ENCODE measurements at places on chromosomes 7 and 10.

GRCh38 chr7:70640266-70640833, 491.6 kb upstream of the GALNT17 start:
- no peak for DNase-seq

GRCh38 chr10:100895896-100896295, 16.9 kb upstream of the SLF2 start:
- DNase-seq: no peak

- DNase-seq: no peak
These were observed 659.0 kb upstream of the FZD8 start for GRCh38 chr10:36301139-36301538.

DNA sequence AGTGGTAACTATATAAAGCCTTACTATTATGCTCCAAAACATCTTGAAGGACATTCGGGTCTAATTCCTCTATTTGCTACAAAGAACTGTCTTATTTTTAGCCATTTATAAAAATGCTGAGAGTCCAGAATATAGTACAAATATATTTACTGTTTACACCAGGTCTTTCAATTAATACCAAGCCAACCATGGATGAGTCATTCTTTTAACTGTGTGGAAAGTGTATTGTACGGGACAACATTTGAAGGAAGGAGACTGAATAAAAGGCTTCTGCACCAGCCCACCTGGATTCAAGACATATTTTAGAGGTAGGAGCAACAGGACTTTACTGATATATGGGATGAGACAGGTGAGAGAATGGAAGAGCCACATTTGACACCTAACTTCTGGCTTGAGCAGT, 35.4 kb downstream of the MASTL start:
- no peak for DNase-seq

- no peak for DNase-seq
These were observed 265.7 kb upstream of the MAGI2 start for GRCh38 chr7:79719216-79719615.

- no peak for DNase-seq
These were observed 69.9 kb downstream of the HYCC1 start for GRCh38 chr7:22944022-22944421.

DNA sequence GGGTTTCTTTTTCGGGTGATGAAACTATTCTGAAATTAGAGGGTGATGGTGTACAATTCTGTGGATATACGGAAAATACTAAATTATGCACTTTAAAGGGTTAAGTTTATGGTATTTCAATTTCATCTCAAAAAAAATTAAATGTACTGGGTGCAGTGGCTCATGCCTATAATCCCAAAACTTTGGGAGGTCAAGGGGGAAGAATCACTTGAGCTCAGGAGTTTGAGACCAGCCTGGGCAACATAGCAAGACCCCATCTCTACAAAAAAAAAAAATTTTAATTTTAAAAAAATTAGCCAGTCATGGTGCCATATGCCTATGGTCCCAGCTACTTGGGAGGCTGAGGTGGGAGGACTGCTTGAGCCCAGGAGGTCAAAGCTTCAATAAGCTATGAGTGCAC, 57.0 kb downstream of the SMURF1 start:
- no peak for DNase-seq

- no peak for DNase-seq
These were observed 13.1 kb downstream of the RBP3 start for GRCh38 chr10:47361293-47361692.

DNA sequence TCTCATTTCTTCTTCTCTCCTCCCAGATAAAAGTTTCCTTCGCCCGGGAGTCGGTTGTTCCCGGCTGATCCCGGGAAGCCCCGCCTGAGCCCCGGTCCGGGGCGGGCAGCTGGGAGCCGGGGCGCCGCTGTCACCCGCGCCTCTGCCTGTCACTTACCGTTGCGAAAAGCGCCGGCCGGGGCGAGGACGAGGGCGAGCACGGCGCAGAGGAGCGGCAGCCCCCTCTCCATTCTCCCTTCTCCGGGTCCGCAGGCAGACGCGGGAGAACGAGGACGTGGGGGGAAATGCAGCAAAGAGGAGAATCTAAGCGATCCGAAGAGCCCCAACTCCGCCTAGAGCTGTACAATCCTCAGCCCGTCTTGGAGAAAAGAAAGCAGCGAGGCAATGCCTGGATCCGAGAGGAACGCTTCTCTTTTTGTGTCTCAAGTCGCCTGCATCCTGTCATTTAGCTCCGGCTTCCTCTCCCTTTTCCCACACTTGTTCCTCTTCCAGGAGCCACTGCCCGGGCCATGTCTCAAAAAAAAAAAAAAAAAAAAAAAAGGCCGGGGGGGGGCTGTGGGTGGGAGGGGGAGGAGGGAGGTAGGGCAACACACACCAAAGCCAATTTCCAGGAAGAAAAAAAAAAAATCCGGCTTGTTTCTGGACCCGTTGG, at the start of gene NRP1:
NRP1 (minus strand) TSS at position 515 of the 652 bp plus-strand sequence; CDS start at position 230, 285 bp downstream.
- no peak for DNase-seq

GRCh38 chr7:25662841-25663800, 434.8 kb upstream of the NPVF start:
- DNase-seq: no peak

DNA sequence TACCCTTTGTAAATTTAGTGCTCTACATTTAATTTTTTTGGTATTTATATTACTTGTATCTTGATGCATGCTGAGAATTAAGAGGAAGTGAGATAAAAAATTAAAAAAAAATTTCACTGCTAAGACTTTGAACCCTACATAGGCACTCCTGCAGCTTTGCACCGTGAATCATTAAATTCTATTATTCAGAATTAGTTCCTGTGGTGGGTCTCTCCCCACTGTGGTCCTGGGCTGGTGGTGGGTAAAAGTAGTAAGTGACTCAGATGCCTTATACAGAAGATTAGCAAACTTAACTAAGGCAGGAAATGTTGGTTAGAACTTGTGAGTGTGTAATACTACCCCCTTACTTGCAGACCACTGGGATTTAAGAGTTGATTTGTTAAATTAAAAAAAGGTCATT, 72.6 kb downstream of the AP3M1 start:
- DNase-seq: no peak

DNA sequence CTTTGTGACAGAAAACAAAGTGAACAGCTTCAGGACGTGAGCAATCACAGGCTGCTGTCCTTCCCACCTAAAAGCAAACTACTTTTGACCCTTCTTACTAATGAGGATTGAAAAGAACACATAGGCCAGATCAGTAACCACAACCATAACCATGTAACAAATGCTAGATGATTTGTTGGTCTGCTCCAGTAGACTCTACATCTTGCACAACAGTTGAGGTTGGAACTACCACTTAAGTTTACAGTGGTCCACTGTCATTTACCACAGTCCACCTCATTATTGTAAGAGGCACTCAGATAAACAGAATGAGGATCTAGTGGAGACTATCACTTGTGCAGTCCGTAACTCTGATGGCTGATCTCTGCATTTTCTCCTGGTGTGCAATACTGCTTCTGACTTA, 27.8 kb downstream of the NET1 start:
- DNase-seq: no peak

- DNase-seq: no peak
These were observed 38.8 kb upstream of the ZMYND11 start for GRCh38 chr10:96466-96865.

- DNase-seq: no peak
These were observed 103.6 kb downstream of the AHR start for GRCh38 chr7:17401791-17402627.

DNA sequence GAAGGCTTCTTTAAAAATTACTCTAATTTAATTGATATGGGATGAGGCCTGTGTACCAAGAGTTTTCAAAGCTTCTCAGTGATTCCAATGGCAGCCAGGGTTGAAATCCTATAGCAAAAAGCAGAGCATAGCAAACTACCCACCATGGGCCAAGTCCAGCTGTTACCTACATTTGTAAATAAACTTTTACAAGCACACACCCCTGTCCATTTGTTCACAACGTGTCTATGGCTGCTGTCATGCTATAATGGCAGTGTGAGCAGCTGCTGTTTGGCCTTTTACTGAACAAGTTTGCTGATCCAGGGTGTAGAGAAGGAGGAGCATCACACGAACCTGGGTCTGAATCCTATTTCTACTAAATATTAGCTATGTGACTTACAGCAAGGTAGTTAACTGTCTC, 50.0 kb downstream of the NPY start:
- no peak for DNase-seq

- no peak for DNase-seq
These were observed 878.5 kb downstream of the LRMDA start for GRCh38 chr10:76309741-76310587.

DNA sequence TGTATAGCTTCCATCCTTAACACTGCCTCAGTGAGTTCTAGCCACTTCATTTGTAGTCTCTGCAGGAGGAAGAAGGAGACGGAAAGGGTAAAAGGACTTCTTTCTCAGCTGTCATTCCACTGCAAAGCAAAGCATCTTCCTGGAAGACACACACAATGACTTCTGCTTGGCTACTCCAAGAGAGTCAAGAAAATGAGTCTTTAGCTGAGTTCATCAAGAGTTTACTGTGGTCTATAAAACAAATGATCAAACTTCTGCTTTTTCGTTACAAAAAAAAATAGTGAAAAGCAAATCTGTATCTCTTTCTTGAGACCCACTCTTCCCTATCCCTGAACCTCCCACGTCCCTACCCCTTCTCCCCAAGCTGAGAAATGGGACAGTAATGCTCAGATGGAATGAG, 205.0 kb upstream of the AHR start:
- DNase-seq: no peak

DNA sequence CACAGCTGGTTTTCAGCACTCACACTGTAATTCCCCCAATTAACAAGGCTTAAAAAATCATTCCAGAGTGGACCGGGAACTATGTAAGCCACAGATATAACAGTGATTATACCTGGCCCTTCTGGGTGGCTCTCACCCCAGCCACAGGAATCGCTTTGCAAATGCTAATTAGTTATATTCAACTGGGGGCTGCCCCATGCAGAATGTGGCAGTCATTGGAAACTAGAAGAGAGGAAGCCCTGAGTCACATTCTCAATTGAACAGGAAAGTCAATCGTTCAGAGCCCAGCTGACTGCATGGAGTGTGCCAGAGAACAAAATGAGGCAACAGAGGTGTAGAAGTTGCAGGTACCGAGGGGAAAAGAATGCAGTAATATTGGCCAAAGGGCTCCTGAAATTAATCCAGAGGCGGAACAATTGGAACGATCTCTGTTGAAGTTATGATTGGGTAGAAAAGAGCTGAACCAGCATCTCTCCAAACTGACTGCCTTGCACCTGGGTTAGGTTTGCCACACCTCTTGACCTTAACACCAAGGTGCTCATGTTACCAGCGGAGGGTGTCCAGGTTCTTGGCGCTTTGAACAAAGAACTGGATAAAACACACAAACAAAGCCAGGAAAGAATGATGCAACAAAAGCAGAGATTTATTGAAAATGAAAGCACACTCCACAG, 909.7 kb upstream of the AUTS2 start:
- DNase-seq: no peak

- DNase-seq: no peak
These were observed 3.1 kb upstream of the MRC1 start for GRCh38 chr10:17805921-17806577.

- DNase-seq: no peak
These were observed 113.1 kb upstream of the IGFBP3 start for GRCh38 chr7:46034056-46034768.

DNA sequence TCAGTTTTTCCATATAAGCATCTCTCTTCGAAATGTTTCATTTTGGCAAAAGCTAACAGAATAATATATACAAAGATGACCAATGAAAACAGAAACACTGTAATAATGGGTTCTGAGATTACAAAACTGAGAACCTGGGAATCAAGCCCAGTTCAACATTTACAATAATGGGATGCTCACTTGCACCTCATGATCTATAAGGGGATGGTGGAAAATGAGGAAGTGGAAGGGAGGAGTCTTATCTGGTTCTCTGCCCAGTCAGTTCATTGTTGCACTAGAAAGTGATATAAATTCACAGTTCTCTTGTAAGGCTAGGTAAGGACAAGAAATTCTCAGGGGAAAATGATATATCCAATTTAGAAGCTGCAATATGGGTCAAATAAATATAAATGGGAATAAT, 31.7 kb upstream of the RHOBTB1 start:
- DNase-seq: no peak

DNA sequence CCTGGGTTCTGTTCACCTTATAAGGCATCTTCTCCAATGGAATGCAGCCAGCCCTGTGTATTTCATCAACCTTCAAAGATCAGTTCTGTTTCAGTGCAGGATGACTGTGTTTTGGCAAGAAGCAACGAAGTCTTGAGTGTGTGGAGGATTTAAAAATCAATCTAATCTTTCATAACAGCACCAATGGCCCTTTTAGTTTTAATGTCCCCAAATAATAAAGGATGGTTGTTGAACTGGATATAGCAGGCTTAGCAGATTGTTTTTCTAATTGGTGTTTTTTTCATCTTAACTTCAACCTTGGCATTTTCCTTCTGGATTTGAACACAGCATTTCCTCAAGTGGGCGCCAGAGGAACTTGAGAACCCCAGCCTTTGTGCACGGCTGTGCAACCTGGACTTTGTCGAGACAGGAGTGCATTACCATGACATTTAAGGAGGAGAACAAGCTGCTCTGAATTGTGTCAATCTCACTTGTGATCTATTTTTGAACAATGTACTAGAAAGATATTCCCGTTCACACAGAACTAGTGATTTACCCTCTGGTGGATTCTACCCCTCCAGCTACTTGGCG, 313.3 kb upstream of the AKR1E2 start:
- DNase-seq: no peak

- no peak for DNase-seq
These were observed 24.5 kb upstream of the RHEB start for GRCh38 chr7:151544183-151544582.

DNA sequence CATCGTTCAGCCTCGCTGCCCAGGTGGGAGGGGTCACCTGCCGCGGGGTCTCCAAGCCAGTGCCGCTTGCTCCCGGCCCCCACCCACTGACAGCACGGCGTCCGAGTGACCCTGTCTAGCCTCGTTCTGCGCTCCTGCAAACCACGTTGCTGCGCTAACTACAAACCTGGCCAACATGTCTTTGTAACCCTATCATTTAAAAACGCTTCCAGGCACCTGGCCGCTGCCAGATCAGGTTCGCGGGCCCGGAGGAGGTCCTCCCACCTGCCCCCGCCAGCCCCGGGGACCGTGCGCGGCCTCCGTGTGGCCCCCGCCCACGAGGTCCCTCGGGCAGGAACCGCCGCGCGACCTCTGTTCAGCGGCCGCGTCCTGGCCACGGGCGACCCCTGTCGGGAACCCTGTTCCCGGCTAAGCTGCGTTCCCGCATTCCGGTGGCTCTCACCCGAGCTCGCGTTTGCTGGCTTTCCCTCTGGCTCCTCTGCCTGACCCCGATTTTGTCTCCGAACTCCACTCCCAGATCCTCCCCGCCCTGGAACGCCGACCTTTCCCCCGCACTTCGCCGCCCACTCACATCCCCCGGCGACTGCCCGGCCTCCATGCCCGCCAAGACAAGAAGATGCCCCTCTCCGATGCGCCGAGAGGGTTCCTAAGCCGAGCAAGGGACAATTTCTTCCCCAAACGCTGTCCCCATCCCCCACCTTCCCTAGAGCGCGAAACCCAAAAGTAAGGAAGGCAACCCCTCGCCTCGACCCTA, 2.4 kb downstream of the SFMBT2 start:
- peak; percentile 43 for DNase-seq

Data from activated CD4-positive, alpha-beta T cell treated with anti-CD3 and anti-CD28 coated beads, Interleukin-2, amount 50 U/mL, for 1 hour (primary cell).